ENCODE measurements at places on chromosomes 7 and 10. TPM values are rescaled to one million over a fixed set of nuclear protein-coding genes. Genes with fewer than 3 reads are reported as not detected.

The SUN3 gene
- not detected for total RNA-seq

The FGF8 gene
- total RNA-seq, result not detected

The H2BK1 gene
- total RNA-seq, result not detected

The CLDN3 gene
- total RNA-seq, result 0.07 TPM

The LDB3 gene
- total RNA-seq, result not detected

The ACSM6 gene
- not detected for total RNA-seq

The VWDE gene
- 0.07 TPM for total RNA-seq

The CLEC2L gene
- not detected for total RNA-seq

The HSPA12A gene
- total RNA-seq, result 0.13 TPM

The OR13A1 gene
- total RNA-seq, result not detected

The COG5 gene
- 49.7 TPM for total RNA-seq

The CREB5 gene
- total RNA-seq, result 2.8 TPM

The PAX4 gene
- not detected for total RNA-seq

The PLOD3 gene
- 65.4 TPM for total RNA-seq

The NPC1L1 gene
- not detected for total RNA-seq

The CLRN3 gene
- 0.11 TPM for total RNA-seq

The WASHC2A gene
- total RNA-seq, result 47.3 TPM

The PNLIPRP2 gene
- not detected for total RNA-seq

The TRIM73 gene
- total RNA-seq, result 0.67 TPM

The SKIDA1 gene
- 0.46 TPM for total RNA-seq

The GPR37 gene
- total RNA-seq, result 8.1 TPM

The CTNNA3 gene
- total RNA-seq, result not detected

The NKX1-2 gene
- total RNA-seq, result not detected

The FANK1 gene
- 1.4 TPM for total RNA-seq

The ITGB1 gene
- total RNA-seq, result 1,760 TPM

The POLD2 gene
- 130 TPM for total RNA-seq

The CYP3A7 gene
- not detected for total RNA-seq

The THSD7A gene
- 30.5 TPM for total RNA-seq

The COL1A2 gene
- 19.1 TPM for total RNA-seq

The PKD2L1 gene
- total RNA-seq, result not detected

The AZGP1 gene
- not detected for total RNA-seq

The KCNMA1 gene
- total RNA-seq, result 0.59 TPM

The GRID1 gene
- total RNA-seq, result not detected

The PTPRN2 gene
- total RNA-seq, result 0.53 TPM

The ERV3-1 gene
- 11.3 TPM for total RNA-seq

The UCMA gene
- total RNA-seq, result not detected

The ELN gene
- total RNA-seq, result 0.20 TPM

The GHRHR gene
- total RNA-seq, result not detected

The COX19 gene
- 5.9 TPM for total RNA-seq

The VDAC2 gene
- total RNA-seq, result 171 TPM

The CHN2 gene
- 0.78 TPM for total RNA-seq

The FBXO24 gene
- total RNA-seq, result 0.74 TPM

The EGR2 gene
- 0.04 TPM for total RNA-seq

The PUS7 gene
- total RNA-seq, result 37.9 TPM

The JAKMIP3 gene
- total RNA-seq, result 0.07 TPM

The ZNF282 gene
- 30.5 TPM for total RNA-seq

All from pulmonary artery endothelial cell (primary cell).